ENCODE measurements at places on chromosomes 16 and 17.

DNA sequence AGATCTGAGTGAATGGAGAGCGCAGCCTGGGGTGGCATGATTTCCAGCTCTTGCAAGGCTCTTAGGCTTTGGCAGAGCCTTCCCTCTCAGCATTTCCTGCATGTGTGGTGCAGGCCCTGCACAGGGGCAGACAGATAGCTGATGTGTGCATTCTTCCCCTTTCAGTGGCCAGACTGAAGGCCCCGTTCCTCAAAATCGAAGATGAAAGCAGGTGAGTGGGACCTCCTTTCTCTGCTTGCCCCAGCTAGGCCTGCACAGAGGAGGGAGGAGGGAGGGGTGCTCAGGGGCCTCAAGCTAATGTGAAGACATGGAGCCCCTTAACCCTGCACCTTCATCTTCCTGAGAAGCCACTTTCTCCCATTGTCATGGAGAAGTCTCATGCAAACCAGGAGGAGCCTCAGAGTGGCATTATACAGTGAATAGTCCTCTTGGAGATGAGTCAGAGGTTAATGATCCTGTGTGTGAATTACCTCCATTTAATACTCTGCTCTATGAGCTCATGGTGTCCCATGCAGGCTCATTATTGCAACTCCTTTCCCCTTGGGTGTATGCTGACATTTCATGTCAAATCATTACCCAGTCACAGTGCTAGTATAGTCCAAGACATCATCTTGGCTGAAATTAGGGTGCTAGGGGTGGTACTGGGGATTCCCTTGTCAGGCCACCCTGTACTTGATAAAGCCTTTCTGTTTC lies 20.4 kb upstream of the ADAM11 start:
- DNase-seq, result no peak

GRCh38 chr16:86923656-86924055 lies 345.3 kb downstream of the FOXL1 start:
- no peak for DNase-seq

- DNase-seq, result no peak
Observed at GRCh38 chr16:24537474-24538337, 1.7 kb upstream of the RBBP6 start.

DNA sequence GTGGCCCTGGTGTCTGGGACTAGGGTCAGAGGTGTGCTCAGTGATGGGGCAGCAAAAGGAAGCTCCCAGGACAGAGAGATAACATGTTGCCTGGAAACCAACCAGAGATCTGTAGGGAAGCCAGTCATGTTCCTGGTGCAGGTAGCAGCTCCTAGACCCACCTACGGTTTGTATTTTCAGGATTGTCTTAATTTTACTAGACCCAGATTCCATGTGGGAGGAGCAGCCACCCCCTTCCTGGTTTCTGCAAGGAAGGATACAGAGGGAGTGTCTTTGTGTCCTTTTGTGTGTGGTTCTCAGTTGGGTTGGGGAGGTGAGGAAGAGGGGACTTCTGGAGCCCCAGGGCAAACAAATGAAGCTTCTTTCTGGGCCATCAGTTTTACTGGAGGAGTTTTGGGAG lies 53.9 kb downstream of the MGAT5B start:
- no peak for DNase-seq

GRCh38 chr17:29051731-29052130 lies 8.8 kb downstream of the PIPOX start:
- no peak for DNase-seq

GRCh38 chr16:66923247-66923731 lies 2.0 kb downstream of the RRAD start:
- DNase-seq, result no peak

DNA sequence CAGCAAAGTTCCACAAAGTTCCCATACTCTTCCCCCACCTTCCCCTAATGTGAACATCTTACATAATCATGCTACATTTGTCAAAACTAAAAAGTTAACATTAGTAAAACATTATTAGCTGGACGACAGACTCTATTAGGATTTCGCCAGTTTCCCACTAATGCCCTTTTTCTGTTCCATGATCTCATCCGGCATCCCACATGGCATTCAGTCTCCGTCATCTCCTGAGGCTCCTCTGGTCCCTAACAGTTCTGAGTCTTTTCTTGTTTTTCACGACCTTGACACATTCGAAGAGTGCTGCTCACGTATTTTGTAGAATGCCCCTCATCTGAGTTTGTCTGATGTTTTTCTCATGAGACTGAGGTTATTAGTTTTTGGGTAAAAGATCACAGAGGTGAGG lies 8.8 kb upstream of the MPRIP start:
- no peak for DNase-seq

- DNase-seq, result no peak
Observed at GRCh38 chr17:63706336-63707082, 6.6 kb upstream of the LIMD2 start.

- DNase-seq, result no peak
Observed at GRCh38 chr17:63364387-63364786, 81.7 kb downstream of the CYB561 start.
